ENCODE measurements at places on chromosomes 11 and 22.
A peak's percentile ranks its signal among the peaks of the same experiment; 100 is the strongest.

- DNase-seq: no peak
Measured at GRCh38 chr11:46099963-46100316, 21.3 kb downstream of the PHF21A start.

DNA sequence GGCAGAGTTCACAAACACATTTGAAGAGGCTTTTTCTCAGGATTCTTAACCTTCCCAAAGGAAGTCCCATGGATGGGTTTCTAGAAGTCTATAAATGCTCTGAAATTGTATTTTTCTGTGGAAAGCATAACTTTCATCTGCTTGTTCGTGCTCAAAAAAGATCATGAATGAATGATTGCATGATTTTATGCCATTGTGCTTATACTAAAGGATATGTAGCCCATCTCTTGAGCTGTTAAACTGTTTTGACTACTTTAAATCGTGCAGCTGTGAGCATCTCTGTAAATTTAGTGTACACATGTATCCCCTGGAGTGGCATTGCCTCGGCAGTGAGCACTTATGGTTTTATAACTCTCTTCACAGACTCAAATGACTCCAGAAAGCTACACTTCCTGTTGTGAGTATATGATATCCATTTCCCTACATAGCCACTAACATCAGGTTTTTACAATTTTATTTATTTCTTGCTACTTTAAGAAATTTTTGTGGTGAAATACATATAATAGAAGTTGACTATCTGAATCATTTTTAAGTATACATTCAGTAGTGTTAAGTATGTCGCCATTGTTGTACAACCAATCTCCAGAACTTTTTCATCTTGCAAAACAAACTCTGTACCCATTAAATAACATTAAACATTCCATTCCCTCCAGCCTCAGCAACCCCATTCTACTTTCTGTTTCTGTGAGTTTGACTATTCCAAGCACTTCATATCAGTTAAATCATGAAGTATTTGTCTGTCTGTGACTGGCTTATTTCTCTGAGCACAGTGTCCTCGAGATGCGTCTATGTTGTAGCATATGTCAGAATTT, 8.0 kb downstream of the NEAT1 start:
- no peak for DNase-seq

- DNase-seq: no peak
Measured at GRCh38 chr22:46010951-46011626, 34.1 kb upstream of the WNT7B start.

- peak; percentile 33 for DNase-seq
Measured at GRCh38 chr11:103953797-103954486, 82.5 kb upstream of the DDI1 start.

GRCh38 chr11:70606248-70606950, 208.1 kb downstream of the CTTN start:
- no peak for DNase-seq

GRCh38 chr22:34326901-34327300, 406.6 kb upstream of the LARGE1 start:
- DNase-seq: no peak

- DNase-seq: no peak
Measured at GRCh38 chr11:24567380-24567779, 70.5 kb downstream of the LUZP2 start.
